Epithelial cell of prostate (primary cell): ENCODE measurements at places on chromosomes 2 and 18.

- no peak for DNase-seq
These were observed 5.7 kb downstream of the PROC start for GRCh38 chr2:127423880-127424279.

- DNase-seq, result no peak
These were observed 272.3 kb upstream of the ZNF804A start for GRCh38 chr2:184326066-184326465.

- DNase-seq, result no peak
These were observed 1.3 kb downstream of the PTMA start for GRCh38 chr2:231709636-231709980.

GRCh38 chr18:59593291-59593717 lies 103.9 kb downstream of the CCBE1 start:
- DNase-seq, result no peak

DNA sequence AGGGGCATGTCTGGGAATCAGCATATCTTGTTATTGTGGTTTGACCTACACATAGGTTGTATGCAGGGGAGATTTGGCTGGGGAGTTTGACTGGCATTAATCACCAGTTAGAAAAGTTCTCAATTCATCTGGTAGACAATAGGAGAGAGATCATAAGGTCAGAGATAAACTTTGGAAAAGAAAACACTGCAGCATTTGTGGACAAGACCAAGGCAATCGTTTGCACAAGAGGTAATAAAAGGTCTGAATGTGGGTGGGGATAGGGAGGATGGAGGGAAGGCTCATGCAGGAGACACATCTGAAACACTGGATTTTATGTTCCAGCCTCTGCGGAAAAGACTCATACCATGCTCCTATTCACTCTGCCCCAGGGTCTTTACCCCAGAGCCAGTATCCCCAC lies 136.9 kb downstream of the MAIP1 start:
- no peak for DNase-seq

- DNase-seq, result no peak
These were observed 23.4 kb downstream of the ADRA2B start for GRCh38 chr2:96092951-96093350.

DNA sequence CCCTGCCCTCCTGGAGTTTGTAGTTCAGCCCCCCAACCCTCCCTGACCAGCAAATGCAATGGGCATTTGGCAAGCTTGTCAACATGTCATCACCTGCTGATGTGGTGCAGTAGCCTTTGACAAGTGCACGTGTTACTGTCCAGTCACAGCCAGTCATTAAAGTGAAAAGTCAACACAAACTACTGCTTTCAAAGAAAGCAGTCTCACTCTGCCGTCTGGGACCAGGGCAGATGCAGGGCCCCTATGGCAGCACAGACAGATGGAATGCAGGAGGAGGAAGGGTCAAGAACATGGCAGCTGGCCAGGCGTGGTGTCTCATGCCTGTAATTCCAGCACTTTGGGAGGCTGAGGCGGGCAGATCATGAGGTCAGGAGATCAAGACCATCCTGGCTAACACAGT lies 222.4 kb upstream of the OSR1 start:
- DNase-seq, result no peak

GRCh38 chr2:121319941-121320340 lies 34.9 kb upstream of the TFCP2L1 start:
- DNase-seq, result no peak

DNA sequence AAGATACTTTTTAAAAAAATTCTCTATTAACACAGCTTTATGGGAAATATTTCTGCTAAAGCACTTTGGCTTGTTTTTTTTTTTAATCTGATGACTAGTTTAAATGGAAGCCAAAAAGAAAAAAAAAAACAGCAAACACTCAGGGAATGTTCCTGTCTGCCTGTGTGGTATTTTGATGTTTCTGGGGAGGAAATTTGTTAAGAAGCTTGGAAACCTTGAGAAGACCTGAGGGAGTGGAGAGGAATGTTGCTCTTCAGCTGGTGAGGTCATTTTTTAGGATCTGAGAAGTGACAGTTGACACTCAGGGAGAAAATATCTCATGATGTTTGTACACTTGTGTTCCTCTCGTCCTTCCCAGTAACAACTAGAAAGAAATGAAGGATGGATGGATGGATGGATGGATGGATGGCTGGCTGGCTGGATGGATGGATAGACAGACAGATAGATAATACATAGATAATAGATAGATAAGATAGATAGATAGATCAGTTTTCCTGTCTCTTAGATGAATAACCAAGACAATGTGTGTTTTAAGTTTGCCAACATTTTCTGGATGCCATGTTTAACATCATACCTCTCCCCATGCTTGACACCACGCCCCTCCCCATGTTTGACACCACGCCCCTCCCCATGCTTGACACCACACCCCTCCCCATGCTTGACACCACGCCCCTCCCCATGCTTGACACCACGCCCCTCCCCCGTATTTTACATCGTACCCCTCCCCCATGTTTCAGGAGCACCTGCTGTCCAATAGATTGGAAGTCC lies 84.8 kb downstream of the CTIF start:
- DNase-seq, result peak; percentile 14

DNA sequence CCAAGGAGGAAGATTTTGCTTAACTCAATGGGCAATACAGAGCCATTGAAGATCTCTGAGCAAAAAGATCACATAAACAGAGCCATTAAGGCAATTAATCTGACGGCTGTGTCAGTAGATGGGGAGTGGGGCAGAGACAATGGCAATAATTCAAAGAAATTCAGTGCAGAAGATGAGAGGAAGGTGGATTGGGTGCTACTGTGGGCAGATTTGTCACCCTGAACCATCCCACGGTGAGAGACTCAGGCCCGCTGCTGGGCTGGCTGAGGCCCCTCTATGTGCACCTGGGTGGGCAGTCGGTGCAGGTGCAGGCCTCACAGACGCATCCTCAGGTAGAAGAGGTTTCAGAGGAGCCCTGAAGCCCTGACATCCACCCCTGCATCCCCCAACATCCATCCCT lies 458.6 kb downstream of the EIPR1 start:
- DNase-seq, result no peak

GRCh38 chr2:177174486-177174885 lies 38.1 kb upstream of the HNRNPA3 start:
- DNase-seq, result no peak

DNA sequence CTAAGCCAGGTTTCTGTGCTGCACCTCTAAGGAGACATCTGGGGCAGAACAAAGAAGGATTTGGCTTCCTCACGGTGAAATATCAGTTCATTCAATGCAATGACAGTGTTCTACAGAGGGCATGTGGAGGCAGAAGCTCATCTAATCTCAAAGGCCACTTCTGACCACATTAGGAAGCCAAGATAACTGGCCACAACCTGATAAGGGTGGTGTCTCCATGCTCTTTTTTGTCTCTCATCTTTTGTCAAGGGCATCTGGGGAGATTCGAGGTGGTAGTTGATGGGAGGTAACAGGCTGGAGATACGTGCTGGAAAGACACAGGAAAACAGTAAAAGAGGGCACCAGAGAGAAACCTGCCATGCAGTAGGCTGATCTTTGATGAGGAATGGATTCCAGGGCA lies 303.9 kb downstream of the LRATD1 start:
- DNase-seq, result no peak

GRCh38 chr2:26569216-26570082 lies 71.7 kb downstream of the CIB4 start:
- no peak for DNase-seq

DNA sequence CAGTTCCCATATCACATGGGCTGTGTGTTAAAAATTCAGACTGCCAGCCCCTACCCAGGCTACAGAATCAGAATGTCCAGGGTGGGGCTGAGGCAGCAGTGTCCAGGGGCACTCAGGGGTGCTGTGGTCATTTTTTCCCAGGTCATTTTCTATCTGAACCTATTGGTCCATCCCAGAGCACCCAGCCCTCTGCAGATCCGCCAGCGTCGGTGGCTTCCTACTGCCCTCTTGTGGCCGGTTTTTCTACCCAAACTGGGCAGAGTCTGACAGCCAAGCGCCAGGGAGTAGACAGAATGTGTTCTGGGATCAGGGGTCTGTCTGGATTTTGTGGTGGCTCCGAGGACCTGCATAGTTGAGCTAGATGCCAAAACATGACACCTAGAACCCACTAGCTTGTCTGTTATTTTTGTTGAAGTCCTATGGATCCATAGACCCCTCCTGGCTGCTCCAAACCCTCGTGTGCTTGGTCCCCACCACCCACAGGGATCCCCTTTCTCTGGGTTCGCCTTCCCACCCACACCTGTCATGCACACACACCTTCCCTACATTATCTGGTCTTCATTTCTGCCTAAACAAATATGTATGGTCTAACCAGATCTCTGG lies 34.1 kb upstream of the RMDN2 start:
- DNase-seq, result no peak

GRCh38 chr2:231604101-231604684 lies 11.5 kb downstream of the TEX44 start:
- no peak for DNase-seq

GRCh38 chr2:173720306-173720705 lies 244.9 kb downstream of the SP3 start:
- DNase-seq, result no peak

DNA sequence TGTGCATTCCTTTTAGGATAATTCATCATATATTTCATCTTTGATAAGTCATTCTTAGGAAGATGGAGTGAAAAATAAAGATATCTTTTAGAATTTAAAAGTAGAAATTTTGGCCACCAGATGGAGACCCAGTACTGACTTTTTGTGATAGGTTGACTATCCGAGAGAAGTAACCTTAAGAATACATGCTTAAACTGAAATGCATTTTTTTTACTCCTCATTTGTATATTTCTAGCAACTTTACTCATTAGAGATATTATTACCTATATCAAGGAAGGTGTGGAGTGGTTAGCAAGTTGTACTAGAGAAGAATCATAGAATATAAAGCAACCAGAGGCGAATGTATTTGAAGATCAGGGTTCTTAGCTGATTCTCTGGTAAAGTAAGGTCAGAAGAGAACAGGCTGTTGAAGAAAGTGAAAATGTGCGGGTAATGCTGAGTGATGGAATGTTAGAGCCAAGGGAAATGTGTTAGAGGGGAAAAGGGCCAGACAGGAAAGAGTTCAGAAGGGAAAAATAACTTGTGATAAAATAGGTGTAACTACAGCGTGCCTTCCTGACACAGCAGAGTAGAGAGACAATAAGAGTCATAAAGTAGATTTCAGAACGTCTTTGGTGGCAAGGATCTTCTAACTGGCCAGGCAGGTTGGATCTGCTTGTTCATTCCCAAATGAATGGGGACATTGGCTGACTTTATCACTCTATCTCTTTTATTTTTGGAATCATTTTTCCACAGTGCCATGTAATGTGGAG lies 52.3 kb downstream of the TDRD15 start:
- DNase-seq, result no peak

GRCh38 chr18:22489704-22490103 lies 72.0 kb upstream of the CTAGE1 start:
- peak; percentile 54 for DNase-seq

- DNase-seq, result no peak
These were observed 68.7 kb upstream of the ALK start for GRCh38 chr2:29990129-29990528.

- no peak for DNase-seq
These were observed 123.2 kb downstream of the THADA start for GRCh38 chr2:43472527-43473194.

DNA sequence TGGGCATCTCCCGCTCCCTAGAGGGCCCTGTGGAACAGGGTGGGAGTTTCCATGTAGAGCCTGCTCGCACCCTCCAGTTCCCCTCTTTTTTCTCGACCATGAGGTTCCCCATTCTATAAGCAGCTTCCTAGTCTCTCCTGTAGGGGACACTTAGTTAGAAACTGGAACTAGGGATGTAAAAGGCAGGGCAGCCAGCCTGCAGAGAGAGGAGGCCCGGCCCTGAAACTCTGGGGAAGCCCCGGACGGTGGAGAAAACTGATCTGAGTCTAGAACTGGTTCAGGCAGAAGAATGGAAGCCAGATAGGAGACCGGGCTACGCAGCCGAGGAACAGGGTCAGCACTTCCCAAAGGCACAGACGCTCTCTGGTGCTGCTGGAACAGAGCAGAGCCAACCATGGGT lies 51.6 kb upstream of the ATG16L1 start:
- no peak for DNase-seq

GRCh38 chr2:70982971-70983370 lies 4.5 kb downstream of the ANKRD53 start:
- DNase-seq, result no peak

DNA sequence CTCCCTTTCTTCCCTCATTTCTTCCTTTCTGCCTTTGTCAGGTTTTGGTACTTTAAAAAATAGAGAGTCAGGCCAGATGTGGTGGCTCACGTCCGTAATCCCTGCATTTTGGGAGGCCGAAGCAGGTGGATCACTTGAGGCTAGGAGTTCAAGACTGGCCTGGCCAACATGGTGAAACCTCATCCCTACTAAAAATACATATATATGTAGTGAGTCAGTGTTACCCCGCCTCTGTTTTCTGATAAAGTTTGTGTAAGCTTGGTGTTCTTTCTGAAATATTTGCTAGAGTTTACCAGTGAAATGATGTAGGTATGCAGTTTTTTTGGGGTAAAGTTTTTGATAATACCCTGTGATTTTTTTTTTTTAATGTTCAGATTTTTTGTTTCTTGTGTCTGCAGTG lies 58.8 kb downstream of the DGKD start:
- DNase-seq, result no peak

GRCh38 chr2:186515376-186515775 lies 29.3 kb downstream of the ZC3H15 start:
- no peak for DNase-seq

DNA sequence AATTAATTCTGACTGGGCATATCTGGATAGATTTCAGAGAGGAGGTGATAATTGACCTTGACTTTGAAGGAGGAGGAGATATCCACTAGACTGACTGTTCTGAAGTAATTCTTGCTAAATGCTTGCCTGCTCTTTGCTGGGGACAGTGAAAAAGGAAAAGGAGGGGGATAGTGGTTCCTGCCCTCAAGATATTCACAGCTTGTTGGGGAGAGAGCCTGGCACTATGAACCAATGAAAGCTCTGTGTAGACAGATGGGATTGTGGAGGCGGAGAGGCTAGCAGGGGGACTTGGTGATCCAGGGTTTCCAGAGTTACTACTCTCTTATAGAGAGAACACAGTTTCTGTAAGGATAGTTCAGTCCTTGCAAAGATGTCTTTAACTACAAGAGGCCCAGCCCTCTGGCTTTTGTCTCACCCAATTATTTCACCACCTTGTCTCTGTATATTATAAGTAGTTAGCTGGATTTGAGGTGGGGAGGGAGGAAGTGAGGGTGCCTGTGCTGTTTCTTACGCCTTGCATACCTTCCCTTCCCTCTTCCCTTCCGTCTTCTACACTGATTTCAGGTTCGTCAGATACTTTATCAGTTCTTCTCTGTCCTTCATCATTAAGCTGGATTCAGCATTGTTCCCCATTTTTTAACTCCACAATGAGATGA lies 190.4 kb downstream of the PRKCE start:
- DNase-seq, result no peak

GRCh38 chr2:14182227-14182946 lies 450.1 kb upstream of the LRATD1 start:
- no peak for DNase-seq

GRCh38 chr2:222481941-222482340 lies 57.6 kb downstream of the SGPP2 start:
- no peak for DNase-seq

DNA sequence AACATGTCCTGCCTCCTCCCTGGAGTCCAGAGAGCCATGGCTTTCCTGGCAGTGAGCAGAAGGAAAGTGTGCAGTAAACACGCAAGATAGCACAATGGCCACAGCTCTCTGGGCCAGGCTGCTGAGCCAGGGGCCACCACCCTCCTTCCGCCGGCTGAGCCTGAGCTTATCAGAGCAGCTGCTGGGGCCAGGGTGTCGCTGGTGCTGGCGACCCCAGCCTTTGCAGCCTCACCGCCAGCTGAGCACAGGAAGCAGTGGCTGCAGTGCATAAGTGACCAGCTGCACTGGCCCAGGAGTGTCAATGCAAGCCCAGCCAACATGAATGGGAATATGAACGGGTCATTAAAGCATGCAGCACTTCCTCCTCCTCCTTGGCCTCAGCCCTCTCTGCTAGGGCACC lies 172.0 kb downstream of the ZFP36L2 start:
- DNase-seq, result no peak
